ENCODE measurements at places on chromosomes 12 and 14. TPM values are rescaled to one million over a fixed set of nuclear protein-coding genes. Genes with fewer than 3 reads are reported as not detected.

- DNase-seq = no peak
Measured at GRCh38 chr12:14795028-14795448, 8.2 kb downstream of the WBP11 start.

DNA sequence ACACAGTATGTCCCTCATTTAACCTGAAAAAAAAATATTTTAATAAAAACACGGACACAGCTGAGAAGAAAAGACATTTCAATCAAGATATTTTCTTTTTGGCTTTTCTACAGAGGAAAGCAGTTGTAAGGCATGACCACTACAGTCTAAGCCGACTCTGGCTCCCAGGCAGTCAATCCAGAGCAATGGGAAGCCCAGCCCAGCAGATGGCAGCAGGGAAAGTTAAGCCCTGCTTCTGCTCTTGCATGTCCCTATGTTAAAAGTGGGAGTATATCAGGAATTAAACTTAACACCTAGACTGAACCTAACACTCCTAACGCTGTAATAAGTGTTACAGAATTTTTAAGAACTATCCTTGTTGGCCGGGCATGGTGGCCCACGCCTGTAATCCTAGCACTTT, 19.5 kb upstream of the HAL start:
- DNase-seq = no peak

DNA sequence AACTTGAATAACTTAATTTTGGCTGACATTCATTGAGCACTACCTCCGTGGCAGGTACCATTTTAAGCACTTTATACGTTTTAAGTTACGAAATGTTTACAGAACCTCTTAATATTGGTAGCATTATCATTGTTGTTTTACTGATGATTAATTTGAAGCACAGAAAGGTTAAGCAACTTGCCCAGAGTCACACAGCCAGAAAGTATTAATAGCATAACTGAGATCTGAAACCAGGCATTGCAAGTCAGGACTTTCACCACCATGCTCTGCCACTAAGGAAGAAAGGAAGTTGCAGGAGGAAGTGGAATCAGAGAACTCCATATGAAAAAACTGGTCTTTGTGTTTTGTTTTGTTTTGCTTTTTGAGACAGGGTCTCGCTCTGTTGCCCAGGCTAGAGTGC, 28.2 kb upstream of the BCAT1 start:
- DNase-seq = no peak

- no peak for DNase-seq
Measured at GRCh38 chr12:124737040-124737419, 126.6 kb downstream of the SCARB1 start.

DNA sequence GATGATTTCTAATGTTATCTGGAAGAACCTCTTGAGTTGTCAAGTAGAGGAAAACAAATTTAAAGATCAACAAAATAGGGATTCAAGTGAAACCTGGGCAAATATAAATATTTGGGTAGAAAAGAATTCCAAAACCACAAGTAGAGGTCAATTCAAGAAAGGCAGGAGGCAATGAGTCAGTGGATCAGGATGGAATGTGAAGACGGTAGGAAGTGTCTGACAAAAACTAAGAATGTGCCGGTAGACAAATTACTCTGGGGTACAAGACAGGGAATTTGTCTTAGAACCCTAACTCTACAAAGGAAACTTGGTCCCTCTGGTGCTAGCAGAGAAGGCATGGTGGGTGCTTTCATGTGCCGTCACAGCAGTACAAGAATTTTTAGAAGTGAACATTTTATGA, 13.6 kb downstream of the ABCD2 start:
- DNase-seq = no peak

GRCh38 chr14:39740454-39740853, 308.2 kb upstream of the FBXO33 start:
- no peak for DNase-seq

- no peak for DNase-seq
Measured at GRCh38 chr14:30553311-30553989, 5.5 kb upstream of the G2E3 start.

DNA sequence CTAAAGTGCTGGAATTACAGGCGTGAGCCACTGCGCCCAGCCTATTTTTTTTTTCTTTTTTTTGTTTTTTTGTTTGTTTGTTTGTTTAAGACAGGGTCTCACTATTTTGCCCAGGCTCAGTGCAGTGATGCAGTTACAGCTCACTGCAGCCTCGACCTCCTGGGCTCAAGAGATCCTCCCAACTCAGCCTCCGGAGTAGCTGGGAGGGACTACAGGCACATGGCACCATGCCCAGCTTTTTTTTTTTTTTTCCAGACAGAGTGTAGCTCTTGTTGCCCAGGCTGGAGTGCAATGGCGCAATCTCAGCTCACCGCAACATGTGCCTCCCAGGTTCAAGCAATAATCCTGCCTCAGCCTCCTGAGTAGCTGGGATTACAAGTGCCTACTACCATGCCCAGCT, 5.8 kb upstream of the ITFG2 start:
- DNase-seq = no peak

GRCh38 chr12:89821896-89822295, 113.3 kb upstream of the ATP2B1 start:
- no peak for DNase-seq

DNA sequence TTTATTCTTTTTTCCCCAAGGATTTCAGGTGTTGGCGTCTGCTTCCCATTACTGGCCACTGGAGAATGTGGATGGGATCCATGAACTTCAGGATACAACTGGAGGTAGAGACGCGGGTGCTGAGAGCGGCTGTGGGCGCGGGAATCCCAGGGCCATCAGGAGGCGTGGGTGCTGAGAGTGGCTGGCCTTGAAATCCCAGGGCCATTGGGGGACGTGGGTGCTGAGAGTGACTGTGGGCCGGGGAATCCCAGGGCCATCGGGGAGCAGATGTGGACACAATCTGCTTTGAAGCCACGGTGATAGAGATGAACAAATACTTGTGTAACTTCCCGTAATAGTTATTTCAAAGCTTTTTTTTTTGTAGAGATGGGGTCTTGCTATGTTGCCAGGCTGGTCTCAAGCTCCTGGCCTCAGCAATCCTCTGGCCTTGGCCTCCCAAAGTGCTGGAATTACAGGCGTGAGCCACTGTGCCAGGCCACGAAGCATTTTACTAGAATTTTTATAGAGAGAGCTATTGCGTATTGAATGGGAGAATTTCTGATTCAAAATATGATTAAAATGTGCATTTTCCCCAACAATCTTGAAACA, 12.8 kb downstream of the ADGRD1 start:
- peak; percentile 44 for DNase-seq

GRCh38 chr12:11880381-11880780, 190.4 kb upstream of the BCL2L14 start:
- DNase-seq = no peak

GRCh38 chr14:64409126-64409920, 21.2 kb downstream of the MTHFD1 start:
- no peak for DNase-seq

GRCh38 chr12:69648476-69648875, 37.8 kb upstream of the LRRC10 start:
- no peak for DNase-seq

- peak; percentile 59 for DNase-seq
Measured at GRCh38 chr12:18430425-18431048, 169.2 kb downstream of the PIK3C2G start.

GRCh38 chr12:92756898-92757596, 54.3 kb downstream of the PLEKHG7 start:
- DNase-seq = no peak

GRCh38 chr14:101889366-101889765, 75.0 kb upstream of the DYNC1H1 start:
- no peak for DNase-seq

DNA sequence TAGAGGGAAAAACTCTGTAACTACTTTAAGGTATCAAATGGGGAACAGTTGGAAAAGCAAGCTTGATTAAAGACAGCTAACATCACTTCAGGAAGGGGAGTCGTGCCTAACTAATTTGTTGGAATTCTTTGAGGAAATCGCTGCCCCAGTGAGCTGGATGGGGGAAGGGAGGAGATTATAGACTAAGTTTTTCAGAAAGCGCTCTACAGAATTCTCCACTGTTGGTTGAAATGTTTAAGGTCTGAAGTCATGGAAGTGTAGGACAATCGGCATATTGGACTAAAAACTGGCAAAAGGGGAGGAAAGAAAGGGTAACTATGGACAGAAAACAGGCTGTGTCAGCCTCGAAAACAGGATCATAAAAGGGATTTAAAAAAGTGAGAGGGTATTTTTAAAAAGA, 229.9 kb upstream of the HMGA2 start:
- no peak for DNase-seq

DNA sequence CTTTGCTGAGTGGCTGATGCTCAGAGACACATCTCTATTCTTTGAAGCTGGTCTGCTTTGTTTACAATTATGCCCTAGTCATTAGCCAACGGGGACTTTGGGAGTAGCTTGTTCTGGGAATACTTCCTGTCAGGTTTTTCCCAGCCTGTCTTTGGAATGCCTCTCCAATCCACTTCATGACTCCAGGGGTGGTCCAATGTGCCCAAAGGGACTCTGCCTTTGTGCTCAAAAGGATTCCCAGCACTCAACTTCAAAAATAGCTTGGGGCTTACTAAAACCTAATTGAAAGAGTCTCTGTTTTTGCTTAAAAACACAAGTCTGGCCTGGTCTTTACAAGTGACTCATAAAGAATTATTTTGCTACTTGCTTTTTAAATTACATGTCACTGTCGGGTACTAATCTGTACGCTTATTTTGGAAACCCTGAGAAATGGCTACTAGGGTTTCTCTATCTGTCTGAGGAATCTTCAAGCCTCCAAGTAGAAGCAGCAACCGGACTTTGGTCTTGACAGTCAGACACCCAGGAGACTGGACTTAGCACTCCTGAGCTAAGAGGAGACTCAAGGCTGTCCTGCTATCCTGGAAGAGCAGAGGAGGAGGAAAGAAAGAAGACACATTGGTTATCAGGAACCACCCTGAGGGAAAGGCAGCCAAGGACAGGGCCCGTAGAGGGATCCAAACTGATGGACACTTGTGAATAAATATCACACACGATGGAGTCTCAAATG, 20.7 kb downstream of the PHLDA1 start:
- DNase-seq = no peak

DNA sequence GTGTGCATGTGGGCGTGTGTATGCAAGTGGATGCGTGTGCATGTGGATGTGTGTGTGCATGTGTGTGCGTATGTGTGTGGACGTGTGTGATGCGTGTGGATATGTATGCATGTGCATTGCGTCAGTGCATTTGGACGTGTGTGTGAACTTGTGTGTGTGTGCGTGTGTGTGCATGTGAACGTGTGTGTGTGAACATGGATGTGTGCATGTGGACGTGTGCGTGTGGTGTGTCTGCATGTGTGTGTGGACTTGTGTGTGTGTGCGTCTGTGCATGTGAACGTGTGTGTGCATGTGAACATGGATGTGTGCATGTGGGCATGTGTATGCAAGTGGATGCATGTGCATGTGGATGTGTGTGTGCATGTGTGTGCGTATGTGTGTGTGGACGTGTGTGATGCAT, 34.4 kb upstream of the FBRSL1 start:
- DNase-seq = no peak

- no peak for DNase-seq
Measured at GRCh38 chr14:93395231-93395630, 35.5 kb upstream of the UNC79 start.

DNA sequence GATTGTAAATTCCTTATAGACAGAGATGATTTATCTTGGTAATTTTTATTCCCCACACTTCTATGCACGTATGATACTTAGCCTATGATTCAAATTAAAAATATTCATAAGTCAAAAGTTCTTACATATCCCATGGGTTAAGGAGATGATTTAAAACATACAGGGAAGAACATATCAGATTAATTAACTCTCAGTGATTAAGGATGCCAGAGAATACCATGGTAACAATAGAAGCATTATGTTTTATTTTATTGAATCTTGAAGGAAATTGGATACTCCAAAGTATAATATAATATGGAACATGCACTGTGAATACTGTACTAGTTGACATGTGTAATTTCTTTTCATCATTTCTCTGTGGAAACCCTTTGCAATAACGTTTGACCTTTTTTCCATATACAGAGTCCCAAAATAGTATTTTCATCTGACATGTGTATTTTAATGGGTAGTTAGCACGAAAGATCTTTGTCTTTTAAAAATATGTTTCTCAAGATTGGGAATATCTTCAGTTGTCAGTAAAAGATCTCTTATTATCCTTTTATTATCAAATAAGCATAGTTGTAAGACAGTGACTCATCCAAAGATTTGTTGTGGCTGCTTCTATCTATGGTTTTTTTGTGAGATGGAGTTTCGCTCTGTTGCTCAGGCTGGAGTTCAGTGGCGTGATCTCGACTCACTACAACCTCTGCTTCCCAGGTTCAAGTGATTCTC, 166.7 kb downstream of the RAD51B start:
- DNase-seq = no peak

- no peak for DNase-seq
Measured at GRCh38 chr12:5083955-5084849, 40.5 kb downstream of the KCNA5 start.

- no peak for DNase-seq
Measured at GRCh38 chr14:59275668-59276067, 87.2 kb downstream of the DAAM1 start.

DNA sequence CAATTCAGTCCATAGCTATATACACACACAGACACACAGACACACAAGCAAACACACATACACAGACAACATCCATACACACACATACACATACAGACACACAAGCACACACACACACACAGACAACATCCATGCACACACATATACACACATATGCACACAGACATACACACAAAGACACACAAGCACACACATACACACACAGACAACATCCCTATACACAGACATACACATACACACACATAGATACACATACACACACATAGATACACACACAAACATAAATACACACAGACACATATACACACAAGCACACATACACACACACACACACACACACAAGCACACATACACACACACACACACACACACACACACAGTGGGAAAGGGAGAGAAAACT, 254.8 kb downstream of the VRK1 start:
- DNase-seq = no peak

DNA sequence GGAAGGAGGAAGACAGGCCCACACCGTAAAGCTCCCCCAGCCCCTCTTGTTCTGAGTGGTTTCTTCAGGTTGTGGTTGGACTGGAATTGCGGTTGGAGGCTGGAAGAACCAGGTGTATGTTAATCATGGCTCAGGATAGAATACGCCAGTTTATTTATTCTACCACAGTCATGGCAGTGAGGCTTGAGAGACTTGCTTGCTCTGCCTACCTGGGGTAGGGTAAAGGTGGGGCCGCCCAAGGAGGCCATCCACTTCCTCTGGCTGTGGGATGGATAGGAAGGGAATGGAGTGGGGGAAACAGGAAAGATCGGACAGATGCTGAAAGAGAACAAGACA, 8.1 kb downstream of the SHMT2 start:
- no peak for DNase-seq

GRCh38 chr14:63472986-63473788, 70.0 kb downstream of the PPP2R5E start:
- no peak for DNase-seq

- DNase-seq = peak; percentile 70
Measured at GRCh38 chr12:105025890-105026289, 39.8 kb downstream of the NOPCHAP1 start.

ANG gene
- 14.5 TPM for total RNA-seq

LPAR5 gene
- total RNA-seq = 3.7 TPM

SMOC1 gene
- 18.6 TPM for total RNA-seq

HOXC13 gene
- not detected for total RNA-seq

WIF1 gene
- 0.28 TPM for total RNA-seq

P2RX7 gene
- 1.3 TPM for total RNA-seq

ESRRB gene
- total RNA-seq = 10.0 TPM

M6PR gene
- total RNA-seq = 112 TPM

PROX2 gene
- not detected for total RNA-seq

ARG2 gene
- total RNA-seq = 0.59 TPM

IL22 gene
- not detected for total RNA-seq

FOXN4 gene
- not detected for total RNA-seq
